Ovary (tissue), 10 donors: ENCODE measurements at places on chromosomes 4 and X. TPM values are rescaled to one million over a fixed set of nuclear protein-coding genes. Genes with fewer than 3 reads are reported as not detected.

CTAG1A gene
- polyA plus RNA-seq: 0.12 TPM

ENPEP gene
- polyA plus RNA-seq: 1.5 TPM

HSFX2 gene
- 1.7 TPM for polyA plus RNA-seq

ARHGEF6 gene
- 13.6 TPM for polyA plus RNA-seq

SOX3 gene
- 0.04 TPM for polyA plus RNA-seq

BEX1 gene
- 26.9 TPM for polyA plus RNA-seq

AFM gene
- polyA plus RNA-seq: not detected

TSPAN7 gene
- polyA plus RNA-seq: 33.1 TPM

WFS1 gene
- polyA plus RNA-seq: 33.2 TPM

FRMPD4 gene
- 0.20 TPM for polyA plus RNA-seq

LANCL3 gene
- 0.04 TPM for polyA plus RNA-seq

CFI gene
- 112 TPM for polyA plus RNA-seq

MAGEA1 gene
- polyA plus RNA-seq: not detected

APEX2 gene
- polyA plus RNA-seq: 8.7 TPM

JADE3 gene
- polyA plus RNA-seq: 11.2 TPM

NFKB1 gene
- polyA plus RNA-seq: 45.0 TPM

ARR3 gene
- not detected for polyA plus RNA-seq

PFKFB1 gene
- polyA plus RNA-seq: 0.07 TPM

CHRDL1 gene
- 70.2 TPM for polyA plus RNA-seq

SSX2B gene
- not detected for polyA plus RNA-seq

RHOXF2 gene
- polyA plus RNA-seq: not detected

FGFR3 gene
- 0.53 TPM for polyA plus RNA-seq

SOWAHB gene
- polyA plus RNA-seq: 0.05 TPM

PLP2 gene
- polyA plus RNA-seq: 244 TPM

FOXR2 gene
- not detected for polyA plus RNA-seq

DMRTC1 gene
- 2.0 TPM for polyA plus RNA-seq

PHOX2B gene
- not detected for polyA plus RNA-seq

MAGED4 gene
- 11.0 TPM for polyA plus RNA-seq

CSN1S1 gene
- not detected for polyA plus RNA-seq

GIMD1 gene
- not detected for polyA plus RNA-seq

GYPB gene
- not detected for polyA plus RNA-seq

SRPX2 gene
- polyA plus RNA-seq: 8.2 TPM
